NCI-H1417 (cell line): ENCODE measurements at places on chromosomes 2 and 18.

GRCh38 chr2:112701052-112701451, 19.8 kb upstream of the NT5DC4 start:
- no peak for DNase-seq

DNA sequence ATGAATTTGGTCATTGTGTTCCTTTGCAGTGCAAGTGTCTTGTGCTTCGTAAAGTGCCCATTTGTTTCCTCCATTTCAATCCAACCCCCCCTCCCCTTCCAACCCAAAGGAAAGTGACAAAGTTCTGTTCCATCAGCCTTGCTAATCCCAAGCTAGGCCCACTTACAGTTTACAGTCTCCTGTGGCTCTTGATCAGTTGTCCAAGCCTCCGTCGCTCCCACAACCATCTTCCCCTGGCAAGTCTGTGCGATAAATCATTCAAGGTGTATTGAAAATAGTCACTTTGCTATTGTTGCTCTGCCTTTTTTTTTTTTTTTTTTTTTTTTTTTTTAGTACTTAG, 6.5 kb downstream of the POU3F3 start:
- DNase-seq: no peak

DNA sequence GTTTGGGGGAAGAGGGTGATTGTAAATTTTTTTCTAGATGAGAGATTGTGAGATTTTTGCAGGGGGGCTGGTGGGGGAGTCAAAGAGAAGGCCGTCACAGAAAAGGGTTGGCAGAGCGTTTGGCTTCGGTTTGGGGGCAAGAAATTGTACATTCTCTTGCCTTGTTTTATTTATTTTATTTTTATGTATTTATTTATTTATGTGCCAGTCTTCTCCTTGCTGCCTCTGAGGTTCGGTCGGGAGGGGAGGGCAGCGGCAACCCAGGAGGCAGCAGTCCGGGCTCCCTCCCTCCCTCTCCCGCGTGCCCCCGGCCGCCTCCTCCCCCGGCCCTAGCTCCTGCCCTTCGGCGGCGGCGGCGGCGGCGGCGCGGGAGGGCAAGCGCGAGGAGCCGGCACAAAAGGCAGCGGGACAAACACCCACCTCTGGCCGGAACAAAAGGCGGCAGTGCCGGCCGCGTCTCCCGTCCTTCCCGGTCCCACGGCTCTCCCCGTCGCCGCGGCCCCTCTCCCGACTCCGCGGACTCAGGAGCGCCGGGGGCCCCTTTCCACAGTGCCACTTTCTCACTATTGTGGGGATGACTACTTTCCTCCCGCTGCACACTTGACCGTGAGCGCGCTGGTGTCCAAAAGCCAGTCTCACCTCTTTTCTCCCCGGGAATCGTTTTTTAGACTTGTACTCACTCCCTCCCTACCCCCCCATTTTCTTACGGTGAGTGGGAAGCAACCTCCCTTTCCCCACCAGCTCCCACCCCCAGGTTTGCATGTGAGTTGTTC, 1.2 kb downstream of the BCL11A start:
- DNase-seq: peak; percentile 57

DNA sequence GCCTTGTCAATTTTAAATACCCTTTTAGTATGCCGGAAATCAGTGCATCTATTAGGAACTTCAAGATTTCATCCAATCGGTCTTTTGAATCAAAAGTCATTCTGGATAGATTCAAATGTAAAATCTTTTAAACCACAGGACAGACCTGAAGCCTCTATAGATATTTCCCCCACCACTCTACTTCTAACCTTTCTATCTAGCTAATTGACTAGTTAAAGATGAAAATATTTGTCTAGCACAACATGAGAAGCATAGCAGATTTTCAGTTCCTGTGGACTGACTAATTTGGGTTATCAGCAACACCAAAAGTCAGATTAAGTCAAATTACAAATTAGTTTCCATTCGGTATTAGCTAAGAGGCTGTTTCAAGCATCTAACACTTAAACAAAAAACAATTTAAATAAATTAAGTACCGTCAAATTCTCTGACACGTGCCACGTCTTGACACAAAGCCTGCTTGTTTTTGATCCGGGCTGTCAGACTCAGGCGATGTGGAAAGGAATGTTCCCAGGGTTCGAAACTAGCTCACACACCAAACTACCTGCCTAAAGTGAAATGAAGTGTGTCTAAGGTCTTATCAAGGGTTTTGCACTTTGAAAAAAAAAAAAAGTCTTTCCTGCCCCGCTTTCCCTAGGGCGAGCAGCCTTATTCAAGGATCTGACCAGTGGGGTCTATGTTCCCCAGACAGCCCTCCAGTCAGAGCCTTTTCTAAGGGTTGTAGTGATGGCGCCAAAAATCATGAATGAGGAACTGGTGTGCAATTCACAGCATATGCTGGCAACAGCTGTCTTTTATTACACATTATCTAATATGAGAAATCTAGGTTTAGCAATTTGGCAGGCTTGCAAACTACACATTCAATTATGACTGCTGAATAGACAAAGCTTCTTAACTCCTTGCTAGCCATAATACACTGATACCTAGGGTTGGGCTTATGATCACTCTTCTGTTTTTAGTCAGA, 4.7 kb downstream of the CYTIP start:
- no peak for DNase-seq
